ENCODE measurements at places on chromosomes 1 and 21.

DNA sequence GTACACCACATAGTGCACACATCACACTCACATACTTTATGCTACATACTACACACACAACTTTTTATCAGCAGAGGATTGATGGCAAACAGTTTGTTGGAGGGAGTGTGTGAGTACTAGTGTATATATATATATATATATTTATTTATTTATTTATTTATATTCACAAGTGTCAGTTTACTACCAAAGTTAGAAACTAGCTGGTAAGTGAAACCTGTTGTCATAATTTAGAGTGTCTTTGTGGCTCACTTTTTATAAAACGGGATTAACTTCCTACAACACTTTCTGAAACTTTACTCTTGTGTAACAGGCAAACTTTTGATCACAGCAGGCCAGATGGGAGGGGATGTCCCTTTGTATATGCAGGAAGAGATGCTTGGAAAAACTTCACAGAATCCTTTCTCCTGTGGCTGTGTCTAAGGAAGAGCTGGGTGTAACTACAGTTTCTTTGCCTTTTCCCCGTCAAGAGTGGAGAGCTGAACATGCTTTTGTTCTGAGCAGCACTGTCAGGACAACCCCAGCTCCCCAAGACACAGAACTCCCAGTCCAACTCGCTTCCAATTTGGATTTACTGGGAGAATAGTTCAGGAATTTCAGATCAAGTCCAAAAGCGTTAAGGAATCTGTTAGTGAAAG is 1.9 kb upstream of the SAMD13 start:
- DNase-seq = no peak

- no peak for DNase-seq
These were observed 36.1 kb upstream of the PLPPR4 start for GRCh38 chr1:99228153-99228552.

DNA sequence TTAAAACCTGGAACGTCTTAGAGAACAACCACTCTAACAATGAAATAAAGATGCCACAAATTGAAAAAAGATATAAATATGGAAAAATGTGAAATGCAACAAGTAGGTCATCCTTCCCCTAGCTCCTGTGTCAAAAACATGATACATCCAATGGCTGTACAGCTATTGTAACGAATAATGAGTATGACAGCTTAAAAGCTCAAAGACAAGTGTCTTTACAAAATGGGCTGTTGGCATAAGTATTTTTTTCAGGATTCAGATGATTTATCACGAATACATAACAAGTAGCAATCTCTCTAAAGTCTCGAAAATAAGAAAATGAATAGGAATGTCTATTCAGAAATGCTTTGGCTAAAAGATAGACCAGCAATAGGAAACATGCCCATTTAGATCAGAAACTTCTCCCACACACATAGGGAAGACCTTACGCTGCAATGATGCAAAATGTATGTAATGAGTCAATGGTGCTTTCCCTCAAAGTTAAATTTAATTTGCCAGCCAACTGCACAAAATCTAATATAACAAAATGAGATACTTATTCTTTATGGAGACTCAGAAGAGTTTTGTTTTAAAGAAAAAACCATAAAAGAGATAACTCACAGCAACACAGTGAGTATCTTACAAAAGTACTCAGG is 8.3 kb downstream of the TGFBR3 start:
- no peak for DNase-seq

GRCh38 chr1:208233978-208234377 is 10.2 kb downstream of the PLXNA2 start:
- no peak for DNase-seq

GRCh38 chr1:155485945-155486344 is 76.7 kb downstream of the ASH1L start:
- DNase-seq = no peak

GRCh38 chr1:30446508-30446907 is 276.9 kb downstream of the MATN1 start:
- no peak for DNase-seq

GRCh38 chr1:27891196-27891889 is 19.0 kb downstream of the THEMIS2 start:
- peak; percentile 53 for DNase-seq

DNA sequence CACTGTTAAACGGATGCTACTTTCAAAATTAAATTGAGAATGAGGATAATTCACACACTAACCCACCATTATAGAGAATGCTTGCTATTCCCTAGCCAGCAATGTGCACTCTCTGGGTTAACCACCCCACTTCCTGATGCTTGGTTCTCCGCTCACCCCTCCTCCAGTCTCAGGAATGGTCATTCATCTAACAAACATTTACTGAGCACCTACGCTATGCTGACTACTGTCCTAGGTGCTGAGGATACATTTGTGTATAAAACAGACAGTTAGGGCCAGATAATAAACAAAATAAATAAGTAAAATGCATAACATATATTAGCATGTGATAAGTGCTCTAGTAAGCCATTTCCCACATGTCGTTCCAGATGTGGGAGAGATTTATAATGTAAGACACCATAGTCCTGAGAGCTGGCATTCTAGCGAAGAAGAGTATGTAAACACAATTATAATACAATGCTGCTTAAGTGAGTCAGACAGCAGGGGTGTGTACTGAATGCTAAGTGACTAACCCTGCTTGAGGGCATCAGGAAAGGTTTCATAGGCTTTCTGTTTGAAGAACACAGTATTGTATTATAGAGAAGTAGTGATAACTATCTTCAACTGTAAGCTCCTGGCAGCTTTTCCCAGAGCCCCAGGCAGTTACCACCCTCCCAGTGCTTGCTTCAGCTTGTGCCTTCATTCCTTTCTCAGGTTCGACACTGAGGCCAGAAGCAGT is 126.7 kb upstream of the CACHD1 start:
- no peak for DNase-seq

DNA sequence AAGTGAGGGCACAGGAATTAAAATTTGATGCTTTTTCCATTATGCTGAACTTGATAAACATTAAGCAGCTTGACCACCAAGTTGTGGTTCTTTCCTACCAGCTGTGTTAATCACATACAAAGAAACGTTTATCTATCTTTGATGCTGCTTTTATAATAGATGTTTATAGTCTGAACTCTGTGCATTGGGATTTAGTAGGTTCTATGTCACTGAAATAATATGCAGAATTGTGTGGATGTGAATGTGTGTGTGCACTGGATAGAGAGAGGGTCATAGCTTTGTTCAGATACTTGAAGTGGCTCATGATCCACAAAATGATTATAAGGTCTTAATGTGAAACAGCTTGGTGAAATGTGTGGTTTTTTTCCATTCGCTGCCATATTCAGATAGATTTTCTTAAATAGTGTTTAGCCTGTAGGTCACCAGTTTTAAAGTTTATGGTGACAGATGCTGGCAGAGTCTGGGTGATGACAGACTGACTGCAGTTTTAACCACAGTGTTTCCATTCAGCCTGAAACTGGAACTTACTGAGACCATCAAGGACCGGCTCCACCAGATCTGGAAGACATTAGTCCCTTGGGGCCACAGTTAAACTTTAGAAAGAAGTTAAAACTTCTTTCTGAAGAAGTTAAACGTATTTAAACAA is 10.2 kb downstream of the DDI2 start:
- DNase-seq = no peak

Data from stimulated activated CD4-positive, alpha-beta T cell treated with anti-CD3 and anti-CD28 coated beads, Interleukin-4, amount 100 ng/mL, for 4 hours (primary cell).